ENCODE measurements at places on chromosomes 3 and 15.

DNA sequence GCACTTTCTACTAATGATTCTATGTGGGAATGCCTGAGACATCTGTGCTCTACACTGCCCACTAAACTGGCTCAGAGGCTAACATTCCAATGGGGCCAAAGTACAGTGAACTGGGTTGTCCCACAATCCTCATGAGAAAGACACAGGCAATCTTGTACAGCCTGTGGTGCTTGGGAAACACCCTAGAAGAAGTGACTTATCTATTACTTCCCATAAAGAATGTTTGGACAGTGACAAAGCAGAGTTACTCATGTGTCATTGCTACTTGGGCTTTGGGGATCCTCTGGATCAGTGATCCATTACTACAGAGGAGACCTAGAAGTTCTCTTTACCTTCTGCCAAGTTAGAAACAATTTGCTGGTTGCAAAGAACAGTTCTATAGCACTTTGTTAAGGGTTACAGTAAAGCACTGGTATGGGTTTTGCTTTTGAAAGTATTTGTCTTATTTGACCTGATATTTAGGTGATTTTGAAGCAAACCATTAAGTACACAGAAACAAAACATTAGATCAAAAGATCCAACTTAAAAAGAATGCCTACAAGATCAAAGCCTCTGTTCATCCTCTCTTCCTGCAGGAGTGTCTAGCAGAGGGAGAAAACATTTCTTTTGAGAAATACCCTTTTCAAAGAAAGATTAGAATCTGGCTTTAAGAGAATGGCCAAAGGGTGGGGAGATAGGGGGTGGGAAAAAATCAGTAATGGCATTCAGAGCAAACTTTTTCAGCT lies 75.8 kb downstream of the CTNNB1 start:
- no peak for DNase-seq

DNA sequence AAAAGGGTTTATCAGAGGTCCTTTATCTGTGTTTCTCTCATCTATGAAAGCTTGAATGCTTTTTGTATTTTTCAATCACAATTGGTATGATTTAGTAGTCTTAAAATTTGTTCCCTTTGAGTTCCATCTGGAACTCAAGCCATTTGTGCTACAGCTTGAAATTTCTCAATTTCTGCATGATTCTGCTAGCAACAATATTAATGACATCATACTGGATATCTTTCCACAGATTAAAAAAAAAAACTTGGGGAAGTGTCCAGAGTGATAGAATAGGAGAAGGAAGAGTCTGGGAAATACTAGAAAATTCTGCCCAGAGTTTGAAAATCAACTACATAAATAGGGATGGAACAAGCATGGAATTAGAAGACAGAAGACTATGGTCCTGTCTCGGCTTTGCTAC lies 9.3 kb upstream of the FBN1 start:
- no peak for DNase-seq

DNA sequence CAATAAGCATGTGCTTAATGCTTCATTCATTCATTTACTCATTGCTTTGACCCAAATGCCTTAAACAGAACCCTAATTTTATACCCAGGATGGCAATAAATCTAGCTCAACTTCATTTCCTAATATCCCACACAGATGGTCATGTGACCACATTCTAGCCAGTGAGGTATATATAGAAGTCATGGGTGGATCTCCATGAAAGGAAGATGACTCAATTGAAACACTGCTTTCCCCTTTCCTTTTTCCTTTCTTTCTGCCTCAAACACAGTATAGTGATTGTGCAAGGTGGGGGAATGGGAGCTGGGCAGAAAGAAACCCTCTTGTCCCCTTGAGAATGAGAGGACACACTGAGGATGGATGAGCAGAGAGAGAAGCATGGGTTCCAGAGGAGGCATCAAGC lies 183.5 kb upstream of the PRICKLE2 start:
- DNase-seq = no peak

DNA sequence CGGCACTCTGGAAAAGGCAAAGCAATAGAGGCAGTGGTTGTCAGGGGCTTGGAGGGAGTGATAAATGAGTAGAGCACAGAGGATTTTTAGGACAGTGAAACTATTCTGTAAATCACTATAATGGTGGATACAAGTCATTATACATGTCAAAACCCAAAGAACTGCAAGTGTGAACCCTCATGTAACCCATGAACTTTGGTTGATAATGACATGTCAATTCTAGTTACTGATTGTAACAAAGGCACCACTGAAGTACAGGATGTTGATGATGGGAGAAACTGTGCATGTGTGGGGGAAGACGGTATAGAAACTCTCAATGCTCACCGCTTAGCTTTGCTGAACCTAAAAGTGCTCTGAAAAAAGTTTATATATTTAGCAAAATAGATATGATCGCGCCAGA lies 36.0 kb downstream of the BTLA start:
- DNase-seq = no peak

GRCh38 chr3:72439321-72440183 lies 408.7 kb downstream of the SHQ1 start:
- DNase-seq = no peak

GRCh38 chr3:127050733-127051132 lies 67.8 kb downstream of the PLXNA1 start:
- DNase-seq = no peak

DNA sequence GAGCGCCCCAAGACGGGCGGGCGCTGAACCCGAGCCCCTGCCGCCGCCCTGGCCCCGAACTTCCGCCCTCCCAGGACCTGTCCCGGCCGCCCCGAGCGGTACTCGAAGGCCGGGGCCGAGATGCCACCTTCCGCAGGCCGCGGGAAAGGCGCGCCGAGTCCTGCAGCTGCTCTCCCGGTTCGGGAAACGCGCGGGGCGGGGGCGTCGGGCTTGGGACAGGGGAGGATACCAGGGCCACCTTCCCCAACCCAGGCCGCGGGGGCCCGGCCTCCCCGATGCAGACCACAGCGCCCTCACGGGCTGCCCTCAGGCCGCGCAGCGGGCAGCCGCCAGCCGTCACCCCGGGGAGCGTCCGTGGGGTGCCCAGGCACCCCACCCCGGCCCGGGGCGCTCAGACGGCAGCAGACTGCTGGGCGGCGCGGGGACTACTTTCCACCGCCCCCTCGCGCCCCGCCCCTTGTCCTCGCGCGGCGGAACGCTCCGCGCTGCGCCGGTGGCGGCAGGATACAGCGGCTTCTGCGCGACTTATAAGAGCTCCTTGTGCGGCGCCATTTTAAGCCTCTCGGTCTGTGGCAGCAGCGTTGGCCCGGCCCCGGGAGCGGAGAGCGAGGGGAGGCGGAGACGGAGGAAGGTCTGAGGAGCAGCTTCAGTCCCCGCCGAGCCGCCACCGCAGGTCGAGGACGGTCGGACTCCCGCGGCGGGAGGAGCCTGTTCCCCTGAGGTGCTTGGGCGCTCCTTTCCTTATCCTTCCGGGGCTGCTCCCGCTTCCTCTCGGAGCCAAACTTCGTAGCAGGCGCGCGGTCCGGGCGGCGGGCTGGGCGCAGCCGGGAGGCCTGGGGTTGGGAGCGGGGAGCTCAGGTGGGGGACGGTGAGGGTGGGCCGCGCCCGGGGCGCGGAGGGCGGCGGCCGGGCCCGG lies at the start of gene CTNNB1:
TSS of gene CTNNB1 (plus strand) at position 556 of the 916 bp plus-strand sequence. CDS start 24,564 bp downstream, outside the sequence.
- peak; percentile 97 for DNase-seq

DNA sequence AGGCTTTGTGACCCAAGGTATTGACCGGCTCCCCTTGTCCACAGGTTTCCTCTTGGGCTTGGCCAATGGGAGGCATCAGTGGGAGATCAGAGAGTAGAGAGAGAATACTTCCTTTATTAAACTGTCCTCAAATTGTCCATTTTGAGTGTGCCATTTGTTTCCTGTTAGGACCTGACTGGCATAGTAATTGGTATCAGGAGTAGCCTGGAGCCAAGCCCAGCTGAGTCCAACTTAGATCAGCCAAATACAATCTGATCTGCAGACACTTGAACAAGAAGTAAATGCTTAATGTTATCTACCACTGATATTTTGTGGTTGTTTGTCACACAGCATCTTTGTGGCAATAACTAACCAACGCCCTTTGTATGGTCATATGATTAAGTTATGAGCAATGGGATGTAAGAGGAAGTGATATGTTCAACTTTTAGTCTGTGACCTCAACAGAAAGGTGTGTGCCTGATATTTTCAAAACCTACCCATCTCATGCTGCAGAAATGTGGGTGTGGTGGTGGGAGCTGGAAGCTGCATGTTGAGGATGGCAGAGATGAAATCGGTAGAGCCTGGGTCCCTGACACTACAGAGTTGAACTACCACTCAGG lies 13.3 kb downstream of the MYD88 start:
- peak; percentile 54 for DNase-seq

DNA sequence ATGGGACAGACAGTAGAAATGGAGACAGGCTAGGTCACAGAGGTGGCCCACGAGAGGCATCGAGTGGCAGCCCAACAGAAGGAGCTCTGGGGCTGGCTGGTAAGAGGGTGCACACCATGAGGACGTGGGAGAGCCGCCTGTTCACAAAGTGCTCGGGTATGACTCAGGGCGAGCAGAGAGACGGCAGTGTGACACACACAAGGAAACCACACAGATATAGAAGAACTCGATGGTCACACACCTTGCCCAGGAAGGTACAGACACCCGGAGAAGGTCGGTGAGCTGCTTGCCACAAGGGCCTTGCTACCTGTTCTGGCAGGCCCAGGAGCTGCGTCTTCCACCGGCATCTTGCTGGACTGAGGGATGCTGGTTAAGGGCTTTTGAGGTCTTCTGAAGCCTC lies 50.2 kb downstream of the CA12 start:
- DNase-seq = no peak

Data from suppressor macrophage (primary cell).